Tibial nerve (tissue), 4 donors: ENCODE measurements at places on chromosomes 13 and 19. TPM values are rescaled to one million over a fixed set of nuclear protein-coding genes. Genes with fewer than 3 reads are reported as not detected.

DNA sequence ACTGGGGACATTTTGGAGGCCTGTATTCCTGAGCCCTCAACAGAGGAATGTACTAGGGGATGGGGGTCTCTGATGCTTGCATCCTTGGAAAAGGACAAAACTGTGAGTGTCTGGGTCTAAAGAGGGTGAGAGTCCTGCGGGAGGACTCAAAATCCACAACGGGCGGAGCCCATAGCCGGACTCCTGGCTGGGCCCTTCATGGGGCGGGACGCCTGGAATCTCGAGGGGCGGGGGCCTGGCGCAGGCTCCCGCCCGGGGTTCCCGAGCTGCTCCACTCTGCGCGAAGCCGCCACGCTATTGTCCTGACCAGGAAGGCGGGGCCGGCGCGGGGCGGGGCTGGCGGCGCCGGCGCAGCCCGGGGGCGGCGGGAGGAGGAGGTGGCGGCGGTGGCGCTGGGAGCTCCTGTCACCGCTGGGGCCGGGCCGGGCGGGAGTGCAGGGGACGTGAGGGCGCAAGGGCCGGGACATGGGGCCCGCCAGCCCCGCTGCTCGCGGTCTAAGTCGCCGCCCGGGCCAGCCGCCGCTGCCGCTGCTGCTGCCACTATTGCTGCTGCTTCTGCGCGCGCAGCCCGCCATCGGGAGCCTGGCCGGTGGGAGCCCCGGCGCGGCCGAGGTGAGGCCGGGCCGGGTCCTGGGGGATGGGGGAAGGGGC, at the start of gene APLP1:
Gene APLP1 (plus strand): TSS at position 403 of the 651 bp plus-strand sequence. CDS start 63 bp downstream, at position 466.
- DNase-seq, result no peak
- peak within 1 kb of the TSS; percentile 31 for H3K4me3 ChIP-seq
- no peaks in the 10 kb centered on the region for H3K36me3 ChIP-seq
- peaks cover 70% of the 10 kb centered on the region for H3K27me3 ChIP-seq
- peaks cover 15% of the 10 kb centered on the region for H3K4me1 ChIP-seq

DNA sequence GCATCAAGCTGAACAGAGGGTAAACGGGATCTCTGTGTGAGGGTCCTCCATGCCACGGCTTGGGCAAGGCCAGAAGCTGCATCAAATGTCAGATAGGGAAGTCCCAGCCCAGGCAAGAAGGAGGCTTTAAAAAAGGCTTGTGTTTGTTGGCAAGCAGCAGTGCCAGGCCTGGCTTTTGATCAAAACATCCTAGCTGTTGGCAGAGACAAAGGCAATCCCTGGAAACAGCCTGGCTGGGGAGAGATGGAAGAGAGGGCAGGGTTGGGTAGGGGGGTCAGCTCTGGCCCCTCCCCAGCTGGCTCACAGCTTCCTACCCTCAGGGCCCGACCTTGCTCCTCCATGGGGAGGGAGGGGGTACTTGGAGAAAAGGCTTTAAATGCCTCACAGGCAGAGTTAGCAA, 61.8 kb upstream of the KCTD15 start:
- H3K27me3 ChIP-seq, result no peaks in the 10 kb centered on the region
- no peak overlapping the region for H3K27ac ChIP-seq
- no peaks in the 10 kb centered on the region for H3K36me3 ChIP-seq
- no peak for DNase-seq
- H3K4me1 ChIP-seq, result no peaks in the 10 kb centered on the region
- no peak overlapping the region for H3K4me3 ChIP-seq

DNA sequence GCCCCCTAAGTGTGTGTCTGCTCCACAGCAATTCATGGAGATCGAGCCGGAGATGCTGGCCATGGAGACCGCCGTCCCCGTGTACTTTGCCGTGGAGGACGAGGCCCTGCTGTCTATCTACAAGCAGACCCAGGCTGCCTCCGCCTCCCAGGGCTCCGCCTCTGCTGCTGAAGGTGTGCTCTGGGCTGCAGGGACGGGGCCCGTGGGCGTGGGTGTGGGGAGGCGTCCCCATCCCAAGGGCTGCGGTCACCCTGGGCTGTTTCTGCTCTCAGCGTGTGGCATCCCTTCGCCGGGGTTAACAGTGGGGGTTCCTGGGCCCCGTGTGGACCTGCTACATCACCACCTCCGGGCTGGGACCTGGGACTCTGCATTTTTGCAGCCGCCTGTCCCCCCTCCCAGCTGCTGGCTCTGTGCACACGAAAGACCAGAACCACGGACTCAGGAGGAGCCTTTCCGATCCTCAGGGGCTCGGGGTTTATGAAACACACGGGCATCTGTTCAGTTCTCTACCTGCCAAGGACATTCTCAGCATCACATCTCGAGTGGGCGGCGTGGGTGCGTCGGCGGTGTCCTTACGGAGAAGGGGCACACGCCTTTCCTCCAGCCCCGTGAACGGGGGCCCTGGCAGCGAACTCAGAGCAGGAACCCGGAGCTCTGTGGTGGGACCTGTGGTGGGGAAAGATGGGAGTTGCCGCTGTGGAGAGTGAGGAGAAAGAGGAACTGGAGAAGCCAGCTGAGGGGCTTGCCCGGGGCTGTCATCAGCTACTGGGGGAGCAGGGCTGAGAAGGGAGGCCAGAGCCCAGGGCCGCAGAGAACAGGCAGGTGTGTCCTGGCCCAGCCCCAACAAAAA, 7.8 kb downstream of the NCLN start:
- peaks cover 4% of the 10 kb centered on the region for H3K4me1 ChIP-seq
- no peaks in the 10 kb centered on the region for H3K36me3 ChIP-seq
- no peaks in the 10 kb centered on the region for H3K27me3 ChIP-seq
- DNase-seq, result no peak

DNA sequence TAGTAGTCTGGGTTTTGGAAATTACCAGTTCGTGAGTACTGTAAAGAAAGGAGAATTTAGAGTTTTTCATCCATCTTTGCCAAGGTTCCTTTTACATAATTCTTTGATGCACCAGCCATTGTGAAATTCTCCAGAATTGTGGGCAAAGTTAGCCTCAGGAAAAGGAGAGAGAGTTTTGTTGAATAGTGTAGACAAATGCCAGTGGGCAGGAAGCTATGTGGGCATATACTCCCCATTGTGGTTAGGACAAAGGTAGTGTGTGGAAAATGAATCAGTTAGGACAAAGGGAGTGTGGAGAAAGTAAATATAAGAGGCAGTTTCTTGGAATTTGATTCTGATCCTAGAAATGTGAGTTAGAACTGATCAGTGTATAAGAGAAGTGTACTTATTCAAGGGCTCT, 67.9 kb downstream of the PCCA start:
- no peaks in the 10 kb centered on the region for H3K36me3 ChIP-seq
- no peak overlapping the region for H3K4me3 ChIP-seq
- no peaks in the 10 kb centered on the region for H3K27me3 ChIP-seq
- no peaks in the 10 kb centered on the region for H3K4me1 ChIP-seq

Gene DPF1
- total RNA-seq, result not detected

Gene C19orf85
- not detected for total RNA-seq

Gene CADM4
- total RNA-seq, result 106 TPM

Gene ZNF560
- not detected for total RNA-seq
